Progenitor cell of endocrine pancreas (in vitro differentiated cells): ENCODE measurements at places on chromosomes 3 and 15. TPM values are rescaled to one million over a fixed set of nuclear protein-coding genes. Genes with fewer than 3 reads are reported as not detected.

DNA sequence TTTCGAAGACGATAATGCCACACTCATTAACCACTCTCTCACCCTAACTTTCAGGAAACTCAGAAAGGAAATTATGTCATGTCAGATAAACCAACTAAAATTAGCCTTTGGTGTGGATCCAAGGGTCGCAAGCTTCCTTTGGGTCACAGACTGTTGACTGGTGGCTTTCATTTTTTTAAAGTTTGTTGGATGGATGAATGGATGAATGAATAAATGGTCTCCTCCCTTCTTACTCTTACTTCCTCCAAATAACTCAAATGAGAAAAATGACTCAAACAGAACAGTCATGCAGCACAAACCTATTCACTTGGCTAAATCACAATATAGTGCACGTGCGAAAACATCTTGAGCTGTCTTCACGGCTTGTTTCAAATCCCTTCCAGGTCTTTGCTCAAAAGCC lies 82.9 kb upstream of the HACD2 start:
- no peaks in the 10 kb centered on the region for H3K36me3 ChIP-seq
- no peak overlapping the region for H3K27ac ChIP-seq
- no peak for DNase-seq
- no peak overlapping the region for H3K4me3 ChIP-seq
- H3K27me3 ChIP-seq = peaks cover 21% of the 10 kb centered on the region

- no peak overlapping the region for H3K27ac ChIP-seq
- H3K36me3 ChIP-seq = no peaks in the 10 kb centered on the region
- H3K4me3 ChIP-seq = no peak overlapping the region
These were observed 259.2 kb downstream of the C3orf38 start for GRCh38 chr3:88408935-88409334.

The CTXN2 gene
- 0.16 and 0.38 TPM in 2 replicates for total RNA-seq

- no peak overlapping the region for H3K4me3 ChIP-seq
- H3K4me1 ChIP-seq = peaks cover 18% of the 10 kb centered on the region
- H3K27me3 ChIP-seq = peaks cover 4% of the 10 kb centered on the region
- DNase-seq = no peak
These were observed 50.1 kb upstream of the STT3B start for GRCh38 chr3:31482493-31483200.

DNA sequence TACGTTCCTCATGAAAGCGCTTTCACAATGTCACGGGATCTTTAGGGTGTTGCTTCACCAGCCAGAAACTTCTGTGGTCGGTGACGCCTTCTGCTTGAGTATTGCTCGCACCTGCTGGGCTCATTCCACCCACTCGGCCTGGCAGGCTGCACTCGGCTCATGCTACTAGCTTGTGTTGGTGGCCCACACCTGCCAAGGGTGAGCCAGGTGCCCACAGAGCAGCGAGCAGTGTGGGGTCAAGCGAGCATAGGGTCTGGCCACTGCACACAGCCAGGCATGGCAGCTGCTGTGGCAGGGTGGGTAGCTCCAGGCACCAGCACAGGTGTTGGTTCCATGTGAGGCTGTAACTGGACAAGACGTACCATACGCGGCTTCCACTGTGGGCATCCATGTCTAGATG lies 202.9 kb upstream of the CADM2 start:
- no peak for DNase-seq
- no peak overlapping the region for H3K4me3 ChIP-seq
- H3K27ac ChIP-seq = no peak overlapping the region
- H3K27me3 ChIP-seq = no peaks in the 10 kb centered on the region
- no peaks in the 10 kb centered on the region for H3K4me1 ChIP-seq
- no peaks in the 10 kb centered on the region for H3K36me3 ChIP-seq

DNA sequence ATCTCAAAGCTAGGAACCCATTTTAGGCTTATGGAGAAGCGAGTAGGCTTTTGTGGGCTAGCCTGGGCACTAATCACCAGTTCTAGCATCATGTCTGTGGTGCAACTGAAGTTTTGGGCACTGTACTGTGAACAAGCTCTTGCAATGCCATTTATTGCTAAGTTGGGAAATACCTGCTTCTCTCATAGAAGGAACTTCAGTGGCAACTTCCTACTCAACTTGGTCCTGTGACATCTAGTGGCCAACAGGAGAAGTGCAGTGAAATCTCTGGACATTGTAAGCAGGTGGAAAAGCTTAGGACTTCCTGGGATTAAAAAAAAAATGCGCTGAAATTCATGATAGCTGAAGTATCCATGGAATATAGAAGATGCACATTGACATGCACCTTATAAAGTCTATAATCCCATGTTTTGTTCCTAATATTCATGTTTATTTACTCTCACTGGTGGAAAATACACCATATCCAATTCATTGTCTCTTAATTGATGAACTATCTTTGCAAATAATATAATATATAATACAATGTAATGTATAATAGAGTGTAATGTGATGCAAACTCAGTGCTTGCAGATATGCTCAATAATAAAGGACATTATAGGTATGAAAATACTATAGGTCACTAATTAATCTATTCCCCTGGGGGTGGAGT lies 6.5 kb upstream of the ALDH1A3 start:
- H3K4me1 ChIP-seq = no peaks in the 10 kb centered on the region
- peaks cover 59% of the 10 kb centered on the region for H3K27me3 ChIP-seq
- no peak overlapping the region for H3K4me3 ChIP-seq
- H3K27ac ChIP-seq = no peak overlapping the region
- peak; percentile 37 for DNase-seq
- H3K36me3 ChIP-seq = no peaks in the 10 kb centered on the region

The TAGLN3 gene
- 7.4 and 9.0 TPM in 2 replicates for total RNA-seq
